ENCODE measurements at places on chromosomes 2 and 18.

GRCh38 chr2:74658516-74658915 lies 4.5 kb downstream of the SEMA4F start:
- H3K27ac ChIP-seq = no peak overlapping the region
- no peak for DNase-seq
- no peak overlapping the region for H3K4me3 ChIP-seq
- no peaks in the 10 kb centered on the region for H3K36me3 ChIP-seq

GRCh38 chr2:210399440-210400041 lies 77.0 kb downstream of the LANCL1 start:
- no peak overlapping the region for H3K27ac ChIP-seq
- no peaks in the 10 kb centered on the region for H3K4me1 ChIP-seq
- H3K4me3 ChIP-seq = no peak overlapping the region
- no peak for DNase-seq
- no peaks in the 10 kb centered on the region for H3K27me3 ChIP-seq

GRCh38 chr18:57816208-57816954 lies 13.3 kb upstream of the ATP8B1 start:
- no peak overlapping the region for H3K4me3 ChIP-seq
- DNase-seq = no peak
- H3K27ac ChIP-seq = no peak overlapping the region
- H3K27me3 ChIP-seq = no peaks in the 10 kb centered on the region
- peaks cover 7% of the 10 kb centered on the region for H3K4me1 ChIP-seq

DNA sequence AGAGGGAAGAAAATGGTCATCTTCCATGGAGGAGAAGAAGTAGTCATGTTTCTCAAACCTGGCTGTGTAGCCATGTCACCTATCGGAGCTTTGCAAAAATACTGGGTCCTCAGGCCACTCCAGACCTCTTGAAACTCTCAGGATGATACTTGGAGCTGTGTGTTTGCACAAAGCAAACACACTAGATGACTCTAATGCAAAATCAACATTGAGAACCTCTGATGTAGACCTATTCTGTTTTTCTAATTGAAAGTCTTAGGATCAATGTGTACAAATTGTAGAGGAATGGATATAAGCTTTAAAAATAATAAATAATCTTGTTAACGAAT lies 444.3 kb downstream of the RND3 start:
- H3K36me3 ChIP-seq = no peaks in the 10 kb centered on the region
- no peak for DNase-seq
- H3K4me3 ChIP-seq = no peak overlapping the region
- no peaks in the 10 kb centered on the region for H3K27me3 ChIP-seq
- no peak overlapping the region for H3K27ac ChIP-seq

- H3K27me3 ChIP-seq = no peaks in the 10 kb centered on the region
- H3K27ac ChIP-seq = no peak within 1 kb of the TSS
- DNase-seq = no peak
- H3K4me1 ChIP-seq = no peaks in the 10 kb centered on the region
- H3K4me3 ChIP-seq = no peak within 1 kb of the TSS
These were observed at the start of gene NYAP2 for GRCh38 chr2:225399504-225399903. TSS of gene NYAP2 (plus strand) at chr2:225399710. CDS start at chr2:225408881, 9,171 bp downstream.

DNA sequence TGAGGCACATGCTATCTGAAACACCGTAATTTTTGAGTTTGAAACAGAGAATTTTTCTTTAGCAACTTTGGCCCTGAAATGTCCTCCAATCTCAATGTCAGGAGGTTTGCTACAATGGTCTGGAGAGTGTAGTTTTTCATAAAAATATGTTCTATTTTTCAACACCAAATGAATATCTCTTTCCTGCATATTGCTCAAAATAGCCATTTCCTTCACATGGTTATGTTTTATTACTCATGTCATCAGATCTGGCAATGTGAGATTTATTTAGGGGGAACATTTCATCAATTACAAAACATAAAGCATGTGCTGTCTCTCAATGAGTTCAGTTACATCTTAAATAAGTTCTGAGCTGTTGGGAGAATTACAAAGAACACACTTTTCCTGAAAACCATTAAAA lies 871.9 kb upstream of the FSHR start:
- H3K36me3 ChIP-seq = no peaks in the 10 kb centered on the region
- no peaks in the 10 kb centered on the region for H3K27me3 ChIP-seq
- DNase-seq = no peak
- no peak overlapping the region for H3K4me3 ChIP-seq

DNA sequence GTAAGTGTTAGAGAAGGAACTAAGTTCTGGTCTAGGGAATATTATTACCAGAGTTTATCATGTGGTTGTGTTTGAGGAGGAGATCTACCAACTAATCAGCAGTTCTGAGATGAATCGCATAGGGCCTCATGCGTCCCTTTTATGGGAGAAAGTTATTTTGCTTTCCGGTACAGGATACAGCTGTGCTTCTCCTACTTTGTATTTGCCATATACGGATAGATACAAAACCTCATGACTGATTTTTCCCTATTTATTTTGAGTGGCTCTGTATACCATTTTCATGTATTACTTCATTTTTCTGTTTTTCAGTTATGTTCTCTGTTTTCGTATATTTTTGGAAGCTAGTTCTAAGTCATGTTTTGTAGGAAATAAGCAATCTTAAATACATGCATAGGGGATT lies 66.8 kb downstream of the ACSL3 start:
- H3K36me3 ChIP-seq = peaks cover 36% of the 10 kb centered on the region
- no peaks in the 10 kb centered on the region for H3K4me1 ChIP-seq
- no peak for DNase-seq
- H3K27me3 ChIP-seq = no peaks in the 10 kb centered on the region
- no peak overlapping the region for H3K4me3 ChIP-seq

- peaks cover 23% of the 10 kb centered on the region for H3K4me1 ChIP-seq
- no peaks in the 10 kb centered on the region for H3K36me3 ChIP-seq
- peak overlapping the region; percentile 79 for H3K27ac ChIP-seq
- no peaks in the 10 kb centered on the region for H3K27me3 ChIP-seq
- no peak overlapping the region for H3K4me3 ChIP-seq
These were observed 75.2 kb downstream of the SOWAHC start for GRCh38 chr2:109689182-109689930.

DNA sequence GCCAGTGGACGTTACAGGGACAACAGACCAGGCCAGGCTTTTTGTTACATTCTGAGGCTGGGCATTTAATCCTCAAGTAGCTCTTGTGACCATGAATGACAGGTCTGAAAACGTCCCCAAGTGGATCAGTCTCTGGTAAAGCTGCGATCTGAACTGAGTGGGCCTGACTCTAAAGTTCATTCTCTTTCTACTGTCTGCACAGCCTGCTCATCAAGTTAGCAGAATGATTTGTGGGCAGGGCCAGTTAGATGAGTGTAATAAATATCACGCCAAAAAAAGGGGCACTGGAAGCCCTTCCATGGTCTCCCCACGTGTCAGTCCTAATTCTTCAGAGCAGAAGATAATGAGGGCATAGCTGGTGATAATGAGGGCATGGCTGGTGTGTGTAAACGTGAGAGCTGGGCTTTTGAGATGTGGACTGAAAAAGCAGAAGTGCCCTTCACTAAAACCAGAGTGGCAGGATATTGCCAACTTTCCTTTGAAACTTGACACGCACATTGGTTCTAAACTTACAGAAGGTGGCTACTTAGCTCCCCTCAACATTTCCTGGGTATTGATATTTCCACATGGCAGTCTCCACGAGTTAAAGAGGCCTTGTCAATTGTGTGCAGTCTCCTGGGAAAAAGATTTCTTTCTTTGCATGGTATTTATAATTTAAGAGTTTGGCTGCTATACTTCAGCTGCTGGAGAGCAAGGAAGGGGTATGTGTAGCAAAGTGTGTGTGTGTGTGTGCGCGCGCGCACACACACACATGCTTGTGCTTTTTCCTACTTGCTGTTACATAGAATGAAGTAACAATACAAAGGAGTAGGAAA lies 72.7 kb upstream of the LYPD6B start:
- H3K27ac ChIP-seq = no peak overlapping the region
- H3K27me3 ChIP-seq = no peaks in the 10 kb centered on the region
- DNase-seq = no peak
- H3K4me3 ChIP-seq = no peak overlapping the region
- H3K4me1 ChIP-seq = no peaks in the 10 kb centered on the region
